ENCODE measurements at places on chromosomes 5 and 9.
A peak's percentile ranks its signal among the peaks of the same experiment; 100 is the strongest.

- DNase-seq: no peak
These were observed 62.4 kb upstream of the ADRB2 start for GRCh38 chr5:148763996-148764395.

GRCh38 chr9:20316372-20316771 is 305.9 kb downstream of the MLLT3 start:
- no peak for DNase-seq

DNA sequence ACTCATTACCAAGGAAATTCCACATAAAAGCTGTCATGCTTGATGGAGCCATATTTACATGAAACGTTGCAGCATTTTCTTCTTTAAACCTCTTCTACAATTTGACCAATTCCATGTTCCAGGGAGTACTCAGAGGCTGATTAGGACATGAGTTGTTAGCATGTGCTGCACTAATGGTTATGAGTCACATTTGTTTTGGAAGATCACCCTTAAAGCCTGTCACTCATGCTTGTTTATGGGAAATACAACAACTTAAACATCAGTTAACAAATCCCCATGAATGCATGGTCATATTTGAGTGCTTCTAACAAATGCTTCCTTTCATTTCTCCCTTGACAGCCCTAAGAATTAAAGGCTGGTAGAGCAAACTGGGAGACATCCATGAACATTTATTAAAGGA is 156.1 kb downstream of the GHR start:
- peak; percentile 6 for DNase-seq

GRCh38 chr9:123568691-123569688 is 213.0 kb downstream of the CRB2 start:
- DNase-seq: no peak

DNA sequence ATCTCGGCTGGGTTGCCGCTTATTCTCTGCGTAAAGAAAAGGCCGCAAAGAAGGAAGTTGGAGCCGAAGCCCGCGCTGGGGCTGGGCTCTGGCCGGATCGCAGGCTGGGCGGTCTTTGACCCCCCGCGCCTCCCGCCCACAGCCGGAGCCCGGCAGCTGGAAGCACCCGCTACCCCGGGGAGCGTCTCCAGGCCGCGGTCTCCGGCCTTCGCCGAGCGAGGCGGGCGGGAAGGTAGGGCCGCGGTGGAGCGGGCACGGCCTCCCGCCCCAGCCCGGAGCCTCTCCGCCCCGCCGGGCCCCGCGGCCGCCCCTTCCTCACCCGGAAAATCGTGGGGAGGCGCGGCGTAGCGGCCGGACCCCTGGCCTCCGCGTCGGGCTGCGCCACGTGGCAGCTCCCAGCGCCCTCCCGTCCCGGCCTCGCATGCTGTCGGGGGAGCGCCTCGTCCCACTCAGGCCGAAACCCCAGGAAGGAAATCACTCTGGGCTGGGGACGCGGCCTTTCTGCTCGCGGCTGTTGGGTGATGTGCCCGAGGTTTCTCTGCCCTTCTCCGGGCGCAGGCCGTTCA is 12.0 kb downstream of the FOXD1 start:
- no peak for DNase-seq

DNA sequence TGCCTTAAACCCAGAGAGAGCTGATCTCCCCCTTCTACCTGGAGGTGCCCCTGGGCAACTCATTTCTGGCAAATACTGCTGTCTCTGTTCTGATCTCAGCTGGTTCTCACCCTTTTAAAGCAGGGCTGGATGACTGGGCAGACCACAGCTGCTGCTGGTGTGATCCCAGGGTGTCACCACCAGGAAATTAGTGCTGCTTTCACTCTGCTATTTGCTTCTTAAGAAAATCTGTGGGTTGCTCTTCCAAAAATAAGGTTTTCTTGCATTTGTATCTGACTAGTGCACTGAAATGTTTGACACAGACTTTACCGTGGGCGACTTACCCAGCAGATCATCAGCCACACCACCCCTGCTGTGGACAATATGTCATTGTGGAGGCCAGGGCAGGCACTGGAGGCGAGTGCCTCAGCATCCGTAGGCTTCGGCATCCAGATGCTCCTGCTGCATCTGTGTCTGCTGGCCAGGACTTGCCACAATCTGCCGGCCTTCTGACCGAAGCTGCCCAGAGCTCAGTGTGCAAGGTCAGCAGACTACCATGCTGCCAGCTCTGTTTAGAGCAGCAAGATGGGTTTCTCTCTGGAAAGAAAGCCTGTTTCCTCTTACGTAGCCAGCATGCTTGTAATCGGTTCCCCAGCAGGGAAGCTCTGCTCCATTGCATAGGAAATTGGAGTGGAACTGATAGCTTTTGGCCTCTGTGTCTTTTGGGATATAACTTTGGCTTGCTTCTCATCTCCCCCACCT is 13.6 kb downstream of the ARHGAP26 start:
- DNase-seq: peak; percentile 6

- DNase-seq: no peak
These were observed at the start of gene FGF18 for GRCh38 chr5:171418982-171419687. Gene FGF18 (plus strand): TSS chr5:171419647. CDS start chr5:171420200, 553 bp downstream.

- DNase-seq: no peak
These were observed 7.8 kb downstream of the MED10 start for GRCh38 chr5:6370580-6370979.

DNA sequence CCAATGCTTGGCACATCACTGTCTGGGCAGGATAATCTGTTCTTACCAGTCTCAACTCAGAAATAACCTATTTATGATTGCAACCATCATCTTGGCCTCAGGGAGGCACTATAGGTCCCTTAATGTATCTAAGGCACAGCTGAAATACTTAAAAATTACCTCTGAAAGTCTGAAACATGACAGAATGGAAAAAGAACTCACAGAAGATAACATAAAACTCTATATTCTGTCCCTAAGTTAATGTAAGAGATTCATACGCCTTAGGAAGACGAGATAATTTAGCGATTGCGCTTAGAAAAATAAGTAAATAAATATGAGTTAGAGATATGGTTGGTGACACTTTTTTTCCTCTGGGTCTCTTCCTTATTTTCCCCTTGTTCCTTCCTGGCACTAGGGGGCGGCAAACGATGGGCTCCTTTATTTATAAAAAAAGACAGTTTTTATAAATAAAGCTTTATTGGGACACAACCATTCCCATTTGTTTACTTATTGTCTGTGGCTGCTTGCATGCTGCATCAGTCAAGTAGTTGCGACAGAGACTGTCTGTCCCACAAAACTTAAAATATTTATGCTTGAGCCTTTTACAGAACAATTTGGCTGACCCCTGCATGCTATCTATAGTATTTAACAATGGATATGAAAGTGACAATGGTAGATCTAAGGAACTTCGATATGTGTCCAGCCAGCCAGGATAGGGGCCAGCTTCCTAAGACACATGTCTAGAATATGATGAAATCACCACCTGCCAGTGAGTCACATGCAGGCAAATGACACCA is 79.6 kb downstream of the PDE4D start:
- peak; percentile 70 for DNase-seq

GRCh38 chr5:134563221-134563620 is 37.8 kb downstream of the JADE2 start:
- no peak for DNase-seq

DNA sequence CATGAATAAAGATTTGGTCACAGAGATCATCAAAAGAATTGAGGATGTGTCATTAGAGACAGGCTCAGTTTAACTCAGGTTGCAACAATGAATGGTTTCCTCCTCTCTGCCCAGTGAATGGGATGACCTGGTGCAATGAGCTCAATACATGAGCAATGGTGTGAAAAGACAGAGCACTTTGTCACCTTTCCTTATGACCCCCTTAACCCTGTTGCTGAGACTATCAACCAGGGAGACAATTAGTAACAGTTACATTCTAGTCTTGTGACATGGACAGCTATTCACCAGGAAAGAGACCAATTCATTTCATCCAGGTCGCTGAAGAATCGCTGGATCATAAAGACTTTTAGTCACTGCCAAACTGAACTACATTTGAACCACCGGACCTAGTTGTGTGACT is 19.9 kb upstream of the CDH6 start:
- no peak for DNase-seq

- no peak for DNase-seq
These were observed 40.5 kb downstream of the NCS1 start for GRCh38 chr9:130212543-130213297.

GRCh38 chr5:138809391-138809790 is 56.2 kb downstream of the CTNNA1 start:
- DNase-seq: peak; percentile 18

DNA sequence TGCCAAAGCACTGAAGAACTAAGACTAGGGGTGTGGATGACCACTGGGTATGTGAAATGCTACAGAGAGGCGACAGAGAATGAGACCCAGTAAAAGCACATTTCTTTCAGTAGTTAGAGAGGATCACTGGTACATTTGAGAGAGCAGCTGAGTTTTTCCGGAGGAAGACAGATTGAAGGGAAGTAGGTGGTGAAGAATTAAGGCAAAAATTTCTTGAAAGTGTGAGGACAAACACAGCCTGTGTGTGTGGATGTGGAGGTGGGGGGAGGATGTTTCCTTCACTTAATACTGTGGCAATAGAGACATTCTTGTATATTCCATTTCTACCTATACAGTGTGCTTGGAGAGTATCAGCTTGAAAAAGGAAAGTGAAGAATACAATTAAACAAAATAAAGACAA is 871.2 kb upstream of the DMAC1 start:
- DNase-seq: no peak

DNA sequence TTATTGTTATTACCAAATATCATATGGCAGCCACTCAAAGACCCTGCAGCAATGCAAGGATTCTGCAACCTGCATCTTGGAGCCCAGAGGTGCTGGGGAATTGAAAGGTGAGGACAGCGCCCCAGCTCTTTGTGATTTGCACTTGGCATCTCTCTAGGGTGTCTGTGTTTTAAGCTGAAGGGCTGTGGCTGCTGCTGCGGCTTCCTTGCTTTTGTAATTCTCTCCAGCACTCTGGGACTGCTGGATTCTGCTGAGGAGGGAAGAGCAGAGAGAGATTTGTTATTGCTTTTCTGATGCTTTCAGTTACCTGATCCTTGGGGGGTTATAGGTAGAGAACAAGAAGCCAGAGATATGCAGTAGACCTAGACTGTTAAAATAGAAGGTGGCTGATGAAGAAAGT is 562.4 kb downstream of the EBF1 start:
- DNase-seq: no peak

GRCh38 chr9:132935026-132935425 is 9.4 kb downstream of the TSC1 start:
- no peak for DNase-seq

GRCh38 chr5:91031402-91031752 is 351.7 kb downstream of the ARRDC3 start:
- DNase-seq: no peak

- no peak for DNase-seq
These were observed 892.6 kb downstream of the TAF11L14 start for GRCh38 chr5:18526792-18527405.

GRCh38 chr9:97388721-97389238 is 23.1 kb upstream of the TDRD7 start:
- DNase-seq: peak; percentile 19

GRCh38 chr5:116573702-116574366 is 789 bp downstream of the SEMA6A start:
- no peak for DNase-seq

GRCh38 chr9:99433555-99433954 is 211.5 kb downstream of the SEC61B start:
- peak; percentile 92 for DNase-seq

GRCh38 chr5:84301535-84301934 is 83.1 kb downstream of the EDIL3 start:
- DNase-seq: peak; percentile 55

DNA sequence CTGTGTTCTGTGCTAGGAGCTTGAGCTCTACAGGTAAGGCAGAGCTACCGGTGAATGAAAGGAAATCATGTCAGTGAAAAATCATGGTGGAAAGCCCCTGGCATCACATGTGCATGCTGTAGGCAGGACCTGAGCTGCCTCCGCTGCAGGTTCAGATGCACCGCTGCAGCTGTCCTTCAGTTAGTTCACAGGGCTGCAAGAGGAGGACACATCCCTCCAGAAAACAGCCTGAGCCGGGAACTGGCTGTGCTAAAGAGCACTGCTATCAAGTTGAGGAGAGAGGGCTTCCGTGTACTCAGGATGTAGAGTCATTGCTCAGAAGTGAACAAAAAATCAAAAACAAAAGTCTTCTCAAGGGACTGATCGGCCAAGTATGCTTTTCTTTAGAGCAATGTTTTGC is 138.6 kb downstream of the ERCC6L2 start:
- DNase-seq: no peak

DNA sequence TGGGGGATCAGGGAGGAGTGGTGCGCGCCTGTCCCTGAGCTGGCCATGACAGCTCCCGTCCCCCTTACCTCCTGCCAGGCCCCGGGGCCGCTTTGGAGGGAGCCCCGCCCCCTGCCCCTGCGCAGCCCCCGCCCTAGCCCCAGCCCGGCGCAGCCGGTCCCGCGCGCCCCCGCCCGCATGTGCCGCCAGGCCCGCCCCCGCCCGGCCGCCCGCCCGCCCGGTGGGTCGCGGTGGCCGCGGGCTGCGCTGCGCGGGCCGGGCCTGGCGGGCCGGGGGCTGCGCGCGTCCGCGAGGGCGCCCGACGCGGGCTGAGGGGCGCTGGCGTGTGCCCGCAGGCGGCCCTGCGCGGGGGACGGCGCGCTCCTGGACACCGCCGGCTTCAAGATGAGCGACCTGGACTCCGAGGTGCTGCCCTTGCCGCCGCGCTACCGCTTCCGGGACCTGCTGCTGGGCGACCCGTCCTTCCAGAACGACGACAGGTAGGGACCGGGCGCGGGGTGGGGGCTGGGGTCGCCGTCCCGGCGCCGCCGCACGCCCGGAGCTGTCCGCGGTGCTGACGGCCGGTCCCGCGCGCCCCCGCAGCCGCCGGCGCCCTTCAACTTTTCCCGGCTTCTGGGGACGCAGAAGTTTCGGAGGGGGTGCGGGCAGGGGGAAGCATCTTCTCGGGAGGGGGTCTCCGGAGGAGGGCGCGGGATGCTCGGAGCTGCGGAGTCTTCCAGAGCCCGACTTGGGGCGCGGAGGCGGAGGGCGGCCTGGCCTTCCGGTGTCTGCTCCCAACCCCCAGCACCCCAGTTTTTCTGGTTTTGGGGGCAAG is 12.5 kb downstream of the KCNT1 start:
- DNase-seq: no peak

DNA sequence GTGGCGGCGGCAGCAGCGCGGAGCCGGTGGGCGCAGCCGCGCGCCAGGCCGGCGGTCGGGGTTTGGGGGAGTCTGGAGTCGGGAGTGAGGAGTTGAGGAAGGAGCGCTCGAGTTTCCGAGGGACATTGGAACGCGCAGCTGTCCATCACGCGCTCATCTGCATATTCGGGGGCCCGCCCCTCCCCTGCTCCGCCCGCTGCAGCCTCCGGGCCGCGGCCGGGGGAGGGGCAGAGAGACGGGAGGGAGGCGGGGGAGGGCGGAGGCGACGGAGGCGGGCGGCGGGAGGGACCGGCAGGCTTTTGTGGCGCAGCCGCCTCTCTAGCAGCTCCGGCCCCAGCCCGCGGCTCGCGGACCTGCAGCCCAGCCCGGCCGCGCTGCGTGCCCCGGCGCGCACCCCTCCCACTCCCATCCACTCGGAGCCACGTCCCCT is at the start of gene IRX2:
TSS of gene IRX2 (minus strand) at position 86 of the 430 bp plus-strand sequence. CDS start 264 bp downstream, outside the sequence.
- DNase-seq: no peak
